GM23338 (cell line): ENCODE measurements at places on chromosomes 6 and 20. TPM values are rescaled to one million over a fixed set of nuclear protein-coding genes. Genes with fewer than 3 reads are reported as not detected.
A peak's percentile ranks its signal among the peaks of the same experiment; 100 is the strongest.

- DNase-seq = peak; percentile 86
These were observed 18.6 kb downstream of the ANKRD60 start for GRCh38 chr20:58209652-58210397.

- DNase-seq = peak; percentile 17
These were observed 14.5 kb downstream of the FERMT1 start for GRCh38 chr20:6108330-6108729.

GRCh38 chr6:169495601-169496000, 206.2 kb downstream of the WDR27 start:
- no peak for DNase-seq

The LAMA2 gene
- total RNA-seq = 4.4 and 6.4 TPM in 2 replicates

GRCh38 chr6:139372326-139373153, 1.9 kb downstream of the CITED2 start:
- no peak for DNase-seq

DNA sequence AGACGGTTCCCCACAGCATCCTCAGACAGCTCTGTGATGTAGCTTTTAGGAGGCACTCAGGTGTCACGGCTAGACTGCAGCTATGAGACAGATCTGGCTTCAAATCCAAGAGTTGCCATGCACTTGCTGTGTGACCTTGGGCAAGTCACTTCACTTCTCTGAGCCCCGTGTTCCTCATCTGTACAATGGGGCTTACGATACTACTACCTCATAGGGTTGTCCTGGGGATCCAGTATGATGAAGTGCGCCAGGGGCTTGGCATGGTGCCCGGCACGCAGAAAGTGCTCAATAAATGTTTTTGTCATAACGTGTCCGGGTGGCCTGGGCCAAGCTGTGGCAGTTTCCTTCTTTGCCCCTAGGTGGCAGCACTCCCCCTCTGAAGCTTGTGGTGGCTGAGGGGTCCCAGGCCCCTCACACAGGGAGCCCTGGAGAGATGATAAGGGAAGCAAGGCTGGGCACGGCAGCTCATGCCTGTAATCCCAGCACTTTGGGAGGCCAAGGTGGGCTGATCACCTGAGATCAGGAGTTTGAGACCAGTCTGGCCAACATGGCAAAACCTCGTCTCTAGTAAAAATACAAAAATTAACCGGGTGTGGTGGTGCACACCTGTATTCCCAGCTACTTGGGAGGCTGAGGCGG, 19.1 kb upstream of the CHMP4B start:
- DNase-seq = peak; percentile 70

- DNase-seq = no peak
These were observed 124.9 kb upstream of the CST7 start for GRCh38 chr20:24823989-24824693.

GRCh38 chr6:170040906-170041305, 250.0 kb downstream of the DLL1 start:
- no peak for DNase-seq

GRCh38 chr20:38344107-38344701, 2.1 kb upstream of the LBP start:
- DNase-seq = no peak

DNA sequence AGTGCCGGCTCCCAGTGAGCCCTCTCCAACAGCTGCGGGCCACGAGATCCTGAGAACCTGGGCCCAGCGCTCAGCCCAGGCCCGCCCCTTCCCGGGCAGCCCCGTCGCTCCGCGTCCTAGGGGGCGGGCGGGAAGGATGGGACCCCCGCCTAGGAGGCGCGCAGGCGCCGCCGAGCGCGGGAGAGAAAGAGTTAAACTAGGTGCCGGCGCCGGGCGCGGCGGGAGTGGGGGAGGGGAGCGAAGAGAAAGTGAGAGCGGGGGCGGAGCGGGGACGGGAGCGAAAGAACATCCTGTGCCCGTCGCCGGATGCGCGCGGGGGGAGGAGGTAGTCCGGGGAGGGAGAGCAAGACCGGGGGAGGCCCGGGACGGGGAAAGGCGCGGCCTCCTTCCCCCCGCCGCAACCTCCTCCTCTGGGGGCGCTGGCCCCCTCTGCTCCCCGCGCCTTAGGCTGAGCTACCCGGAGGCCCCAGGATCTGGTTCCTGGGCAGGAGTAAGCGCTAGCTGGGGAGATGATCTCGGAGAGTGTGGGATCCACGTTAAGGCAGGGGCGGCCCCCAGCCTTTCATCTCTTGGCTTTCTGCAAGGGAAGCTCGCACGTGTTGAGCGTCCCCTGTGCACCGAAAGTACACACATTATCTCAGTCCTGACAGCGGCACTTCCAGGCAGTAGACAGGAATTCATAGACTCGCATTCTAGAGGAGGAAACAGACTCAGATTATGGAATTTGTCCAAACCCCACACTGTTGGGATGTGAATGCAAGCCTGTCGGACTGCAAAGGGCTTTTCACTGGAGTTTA, 4.9 kb upstream of the ARMC12 start:
- DNase-seq = peak; percentile 97

DNA sequence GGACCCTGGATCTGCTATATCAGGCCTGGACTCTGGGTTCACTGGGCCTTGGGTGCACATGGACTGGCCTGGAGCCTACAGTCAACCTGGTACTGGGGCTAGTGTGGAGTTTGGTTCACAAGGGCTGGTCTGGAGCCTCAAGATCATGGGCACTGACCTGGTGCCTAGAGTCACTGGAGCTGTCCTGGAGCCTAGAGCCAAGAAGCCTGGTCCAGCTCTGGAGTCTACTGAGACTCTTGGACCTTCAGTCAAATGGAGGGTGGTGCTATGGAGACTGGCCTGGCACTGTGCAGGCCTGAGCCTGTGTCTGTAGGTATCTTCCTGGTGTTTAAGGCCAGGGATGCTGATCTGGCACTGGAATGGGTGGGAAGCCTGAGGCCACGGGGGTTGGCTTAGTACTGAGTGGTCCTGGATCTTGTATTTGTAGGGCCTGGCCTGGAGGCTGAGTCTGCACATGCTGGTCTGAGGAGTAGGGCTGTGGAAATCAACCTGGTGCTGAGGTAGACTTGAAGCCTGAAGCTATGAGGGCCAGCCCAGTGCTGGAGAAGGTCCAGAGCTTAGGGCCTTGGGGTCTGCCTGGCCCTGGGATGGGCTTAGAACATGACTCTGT, 16.5 kb upstream of the WFDC9 start:
- no peak for DNase-seq

- no peak for DNase-seq
These were observed 4.5 kb upstream of the TCEA2 start for GRCh38 chr20:64058536-64058935.

GRCh38 chr6:17093686-17094085, 8.2 kb upstream of the STMND1 start:
- DNase-seq = peak; percentile 72
